ENCODE measurements at places on chromosomes 2 and 18.

GRCh38 chr2:238927746-238928519, 80.0 kb downstream of the TWIST2 start:
- DNase-seq: no peak

DNA sequence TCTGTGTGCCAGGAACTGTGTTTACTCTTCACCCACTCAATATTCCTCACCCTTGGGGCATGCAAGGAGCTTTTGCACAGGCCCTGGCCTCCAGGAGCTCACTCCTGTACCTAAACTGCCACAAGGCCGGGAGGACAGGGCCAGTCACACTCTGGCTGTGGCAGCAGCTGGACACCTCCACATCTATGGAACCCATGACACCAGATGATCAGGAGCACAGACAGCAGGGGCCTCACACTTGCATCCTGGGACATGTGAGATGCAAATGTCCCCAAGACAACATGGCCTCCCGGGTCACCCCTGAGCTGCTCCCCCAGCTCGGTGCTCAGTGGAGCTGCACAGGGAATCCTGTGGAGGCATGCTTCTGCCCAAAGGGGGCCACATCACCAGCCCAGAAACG, 61.8 kb upstream of the SLC66A3 start:
- DNase-seq: no peak

DNA sequence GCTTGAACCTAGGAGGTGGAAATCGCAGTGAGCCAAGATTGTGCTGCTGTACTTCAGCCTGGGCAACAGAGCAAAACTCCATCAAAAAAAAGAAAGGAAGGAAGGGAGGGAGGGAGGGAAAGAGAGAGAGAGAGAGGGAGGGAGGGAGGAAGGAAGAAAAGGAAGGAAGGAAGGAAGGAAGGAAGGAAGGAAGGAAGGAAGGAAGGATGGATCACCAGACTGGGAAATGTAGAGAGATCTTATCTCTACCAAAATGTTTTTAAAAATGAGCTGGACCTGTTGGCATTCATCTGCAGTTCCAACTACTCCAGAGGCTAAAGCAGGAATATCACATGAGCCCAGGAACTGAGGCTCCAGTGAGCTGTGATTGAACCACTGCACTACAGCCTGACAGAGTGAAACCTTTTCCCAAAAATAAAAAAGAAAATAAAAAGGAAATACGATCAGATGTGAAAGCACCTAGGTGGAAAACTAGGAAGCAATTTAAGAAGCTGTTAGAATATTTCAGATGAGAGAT, 239.4 kb downstream of the CDH7 start:
- DNase-seq: no peak

GRCh38 chr18:4636967-4637366, 181.9 kb upstream of the DLGAP1 start:
- DNase-seq: no peak

- DNase-seq: no peak
Measured at GRCh38 chr2:3432067-3432466, 52.6 kb downstream of the TRAPPC12 start.

DNA sequence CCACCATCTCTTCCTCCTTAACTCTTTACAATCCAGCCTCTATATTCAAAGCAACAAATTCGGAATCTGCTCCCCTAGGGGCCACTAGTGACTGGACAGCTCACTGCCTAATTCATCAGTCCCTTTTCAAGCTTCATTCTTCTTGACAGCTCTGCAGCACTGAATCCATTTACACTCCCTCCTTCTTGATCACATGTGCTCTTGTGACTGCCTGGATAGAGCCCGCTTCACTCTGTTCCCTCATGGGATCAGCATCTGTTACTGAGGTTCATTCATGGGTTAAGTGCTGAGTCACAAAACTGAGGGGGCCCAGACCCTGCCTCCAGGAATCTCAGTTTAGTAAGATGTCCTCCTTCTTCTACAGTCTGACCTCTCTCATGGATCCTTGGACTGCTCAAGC, 81.5 kb downstream of the CYRIA start:
- DNase-seq: no peak
